ENCODE measurements at places on chromosomes 4 and X.

- no peak for DNase-seq
These were observed 481.1 kb downstream of the STPG2 start for GRCh38 chr4:97662133-97662532.

GRCh38 chr4:183960046-183960420, 54.9 kb downstream of the STOX2 start:
- DNase-seq = no peak

DNA sequence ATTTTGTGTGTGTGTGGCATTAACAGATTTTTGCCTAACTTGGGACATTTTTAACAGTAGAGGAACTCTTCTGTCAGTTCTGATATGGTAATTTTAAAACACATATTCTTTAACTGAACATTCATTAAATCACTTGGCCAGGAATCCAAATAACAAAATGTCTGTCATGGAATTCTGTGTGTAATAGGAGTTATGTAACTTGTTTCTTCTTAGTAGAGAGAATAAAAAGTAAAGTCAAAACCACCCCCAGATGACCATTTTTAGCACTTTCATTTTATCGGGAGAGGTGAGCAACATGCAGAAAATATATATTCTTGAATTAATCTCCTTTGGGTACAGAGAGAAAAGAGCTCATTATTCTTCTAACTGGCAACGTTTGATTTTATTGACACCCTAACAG, 1740.3 kb downstream of the STIM2 start:
- no peak for DNase-seq

DNA sequence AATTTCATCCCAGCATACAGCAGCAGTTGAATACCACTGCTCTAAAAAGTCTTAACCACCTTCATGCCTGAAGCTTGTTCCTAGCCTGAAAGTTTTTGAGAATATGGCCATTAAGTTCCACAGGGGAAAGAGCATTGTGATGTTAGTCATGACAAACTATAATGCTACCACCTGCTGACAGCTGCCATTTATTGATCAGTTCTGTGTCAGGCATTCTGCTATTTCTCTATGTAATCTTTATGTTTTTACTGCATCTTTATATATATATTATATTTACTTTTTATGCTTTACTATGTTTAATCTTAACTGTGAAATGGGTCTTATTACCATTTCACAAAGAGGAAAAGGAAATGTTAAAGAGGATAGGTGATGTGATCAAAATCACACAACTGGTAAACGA, 54.0 kb downstream of the ARX start:
- no peak for DNase-seq

GRCh38 chr4:52658641-52659000, 480 bp downstream of the USP46 start:
- DNase-seq = peak; percentile 56

- DNase-seq = no peak
These were observed 82.5 kb upstream of the AFF2 start for GRCh38 chrX:148417934-148418333.

GRCh38 chrX:44989995-44990770, 117.2 kb downstream of the KDM6A start:
- no peak for DNase-seq

DNA sequence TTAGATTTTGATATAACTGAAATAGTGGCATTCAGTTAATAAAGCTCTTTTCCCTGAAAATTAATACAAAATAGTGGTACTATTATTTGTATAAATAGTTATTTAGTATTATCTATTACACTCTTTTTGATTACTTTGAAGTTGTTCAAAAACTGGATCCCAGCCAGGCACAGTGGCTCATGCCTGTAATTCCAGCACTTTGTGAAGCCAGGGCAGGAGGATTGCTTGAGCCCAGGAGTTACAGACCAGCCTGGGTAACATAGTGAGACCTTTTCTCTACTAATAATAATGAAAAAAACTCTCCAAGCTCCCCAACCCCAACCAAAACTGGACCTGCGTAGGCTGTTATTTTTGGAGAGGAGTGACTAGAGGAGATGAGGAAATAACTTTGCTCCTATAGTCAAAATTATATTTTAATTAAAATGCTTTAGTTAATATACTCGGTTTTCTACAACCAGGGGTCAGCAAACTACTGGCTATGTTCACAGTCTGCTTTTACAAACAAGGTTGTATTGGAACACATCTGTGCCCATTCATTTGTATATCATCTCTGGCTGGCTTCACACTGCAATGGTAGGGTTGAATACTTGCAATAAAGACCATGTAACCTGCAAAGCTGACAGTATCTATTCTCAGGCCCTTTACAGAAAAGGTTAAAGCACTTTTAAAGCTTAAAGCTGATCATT, 27.6 kb downstream of the GUCY1A1 start:
- DNase-seq = no peak

- DNase-seq = no peak
These were observed 150.7 kb downstream of the DHX15 start for GRCh38 chr4:24433515-24434214.
